NCI-H446 (cell line): ENCODE measurements at places on chromosomes 4 and X.

DNA sequence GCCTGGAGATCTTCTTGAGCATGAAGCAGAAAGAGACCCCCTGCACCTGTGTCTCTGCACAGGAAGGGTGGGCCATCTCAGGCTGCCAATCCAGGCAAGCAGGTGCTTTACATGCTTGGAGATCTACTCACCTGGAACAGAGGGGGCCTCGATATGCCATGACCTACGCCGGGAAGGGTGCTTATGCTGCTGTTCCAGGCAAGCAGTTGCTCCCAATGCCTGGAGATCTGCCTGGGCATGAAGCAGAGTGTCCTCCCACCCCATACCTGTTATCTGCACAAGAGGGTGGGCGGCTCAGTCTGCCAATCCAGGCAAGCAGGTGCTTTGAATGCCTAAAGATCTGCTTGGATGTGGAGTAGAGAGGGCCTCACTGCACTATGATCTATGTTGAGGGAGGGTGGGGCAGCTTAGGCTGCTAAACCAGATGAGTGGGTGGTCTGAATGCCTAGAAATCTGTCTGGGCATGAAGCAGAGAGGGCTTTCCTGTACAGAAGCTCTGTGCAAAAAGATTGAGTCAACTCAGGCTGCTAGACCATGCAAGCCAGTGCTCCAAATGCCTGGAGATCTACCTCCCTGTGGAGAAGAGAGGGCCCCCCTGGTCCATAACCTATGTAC, 104.5 kb upstream of the QRFPR start:
- DNase-seq, result no peak

- no peak for DNase-seq
Observed at GRCh38 chr4:6688879-6689505, 4.7 kb upstream of the S100P start.

- DNase-seq, result no peak
Observed at GRCh38 chrX:16993791-16994318, 47.4 kb downstream of the REPS2 start.

GRCh38 chr4:76194325-76194724, 19.3 kb downstream of the SCARB2 start:
- no peak for DNase-seq

DNA sequence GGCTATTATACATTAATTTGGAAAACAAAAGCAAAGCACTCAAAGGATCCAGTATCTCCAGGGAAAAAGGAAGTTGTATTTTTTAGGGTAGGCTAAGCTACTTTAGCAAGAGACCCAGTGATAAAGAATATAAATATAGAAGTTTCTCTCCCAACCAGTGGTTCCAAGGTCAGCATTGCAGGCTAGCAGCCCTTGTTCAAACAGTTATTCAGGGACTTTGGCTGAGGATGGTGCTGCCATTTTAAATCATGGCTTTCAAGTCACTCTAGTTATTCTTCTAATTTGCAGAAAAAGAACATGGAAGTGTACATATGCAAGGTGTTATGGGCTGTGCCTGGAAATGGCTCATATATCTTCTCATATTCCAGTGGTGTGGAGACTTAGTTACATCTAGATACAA, 9.3 kb downstream of the SCOC start:
- no peak for DNase-seq

GRCh38 chr4:61149278-61149677, 50.8 kb upstream of the ADGRL3 start:
- DNase-seq, result no peak

- no peak for DNase-seq
Observed at GRCh38 chrX:118551426-118551825, 55.8 kb downstream of the DOCK11 start.

DNA sequence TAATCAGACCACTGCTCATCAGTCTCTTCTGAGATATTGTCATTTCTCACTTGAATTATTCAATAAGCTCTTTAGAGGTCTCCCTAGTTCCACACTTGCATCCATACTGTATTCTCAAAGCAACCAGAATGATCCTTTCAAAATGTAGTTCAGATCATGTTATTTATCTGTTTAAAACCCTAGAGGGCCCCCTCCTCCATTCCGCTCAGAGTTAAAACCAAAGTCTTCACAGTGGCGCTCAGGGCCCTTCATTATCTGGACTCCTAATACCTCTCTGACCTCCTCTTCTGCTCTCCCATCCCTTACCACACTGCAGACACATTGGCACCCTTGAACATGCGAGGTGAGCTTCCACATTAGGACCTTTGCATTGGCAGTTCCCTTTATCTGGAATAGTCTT, 32.7 kb upstream of the HPGDS start:
- DNase-seq, result no peak

DNA sequence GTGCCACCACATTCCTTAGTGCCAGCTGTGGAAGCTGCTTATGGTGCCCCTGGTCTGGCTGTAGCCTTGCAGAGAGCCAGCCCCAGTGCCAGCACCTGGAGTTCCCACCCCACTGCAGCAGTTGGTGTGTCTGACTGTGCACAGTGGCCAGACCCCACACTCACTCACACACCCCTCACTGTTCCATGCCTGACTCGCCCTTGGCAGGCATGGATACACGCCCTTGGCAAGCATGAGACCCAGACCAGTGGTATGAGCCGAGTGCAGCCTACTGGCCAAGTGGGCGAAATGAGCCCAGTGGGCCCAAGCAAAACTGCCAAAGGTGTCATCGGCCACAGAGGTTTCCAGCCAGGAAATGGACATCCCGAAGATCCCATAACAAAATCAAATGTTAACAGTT, 27.4 kb downstream of the NAA11 start:
- no peak for DNase-seq

GRCh38 chrX:38807873-38808272, 6.6 kb downstream of the MID1IP1 start:
- no peak for DNase-seq

- DNase-seq, result no peak
Observed at GRCh38 chr4:184699941-184700340, 34.0 kb downstream of the CENPU start.

DNA sequence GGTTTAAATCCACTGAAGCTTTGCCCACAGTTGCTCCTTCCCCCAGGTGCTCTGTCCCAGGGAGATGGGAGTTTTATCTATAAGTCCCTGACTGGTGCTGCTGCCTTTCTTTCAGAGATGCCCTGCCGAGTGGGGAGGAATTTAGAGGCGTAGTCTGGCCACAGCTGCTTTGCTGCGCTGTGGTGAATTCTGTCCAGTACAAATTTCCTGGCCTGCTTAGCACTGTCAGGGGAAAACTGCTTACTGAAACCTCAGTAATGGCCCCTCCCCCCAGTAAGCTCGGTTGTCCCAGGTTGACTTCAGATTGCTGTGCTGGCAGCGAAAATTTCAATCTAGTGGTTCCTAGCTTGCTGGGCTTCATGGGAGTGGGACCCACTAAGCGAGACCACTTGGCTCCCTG, 40.1 kb downstream of the UGT2B17 start:
- no peak for DNase-seq

- DNase-seq, result no peak
Observed at GRCh38 chrX:49761481-49761880, 65.7 kb upstream of the PAGE1 start.

- DNase-seq, result no peak
Observed at GRCh38 chr4:122710434-122711308, 21.8 kb upstream of the BBS12 start.

- DNase-seq, result no peak
Observed at GRCh38 chr4:56799161-56799759, 22.2 kb downstream of the SPINK2 start.

- no peak for DNase-seq
Observed at GRCh38 chr4:109410776-109411175, 22.8 kb upstream of the SEC24B start.

DNA sequence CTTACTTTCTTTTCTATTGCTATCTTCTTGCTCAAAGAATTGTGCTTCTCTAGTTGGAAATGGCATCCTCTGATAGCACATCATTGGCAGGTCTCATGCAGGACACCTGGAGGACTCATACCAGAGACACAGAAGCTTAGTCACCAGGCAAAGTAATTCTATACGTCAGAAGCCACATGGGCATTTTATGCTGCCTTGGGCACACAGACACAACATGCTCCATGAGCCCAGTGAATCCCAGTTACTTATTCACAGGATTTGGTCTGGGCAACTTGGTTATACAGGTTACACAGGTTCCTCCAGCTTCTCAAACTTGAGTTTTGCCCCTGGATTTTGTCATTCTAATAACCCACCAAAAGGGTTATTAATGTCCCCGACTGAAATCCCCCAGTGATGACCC, 7.1 kb downstream of the RASSF6 start:
- no peak for DNase-seq

DNA sequence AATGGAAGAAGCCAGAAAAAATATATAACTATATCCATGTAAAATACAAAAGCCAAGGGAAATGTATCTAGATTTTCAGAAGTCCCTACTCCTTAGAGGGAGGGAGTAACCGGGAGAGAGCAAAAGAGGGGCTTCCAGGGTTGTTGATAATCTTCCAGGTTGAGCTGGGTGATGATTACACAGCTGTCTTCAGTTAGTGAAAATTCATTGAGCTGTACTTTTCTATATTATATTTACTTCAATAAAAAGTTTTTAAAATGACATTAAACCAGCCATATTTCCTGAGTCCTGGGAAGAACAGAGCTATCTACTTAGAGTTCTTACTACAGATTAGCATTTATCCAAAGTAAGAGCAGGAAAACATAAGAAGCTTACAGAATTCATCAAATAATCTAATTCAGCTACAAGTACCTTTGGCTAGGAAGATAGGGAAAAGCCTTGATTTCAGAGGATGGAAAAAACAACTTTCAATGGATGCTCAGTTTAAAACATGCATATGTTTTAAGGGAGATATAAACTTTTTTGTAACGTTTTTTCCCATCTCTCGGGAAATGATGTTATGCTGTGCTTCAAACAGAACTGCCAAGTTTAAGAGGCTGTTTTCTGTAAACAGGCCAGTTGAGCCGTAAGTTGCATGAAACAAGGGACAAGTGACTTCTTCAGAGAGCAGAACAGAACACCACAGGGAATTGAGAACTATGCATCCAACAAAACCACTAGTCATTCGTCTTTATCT, 204.6 kb downstream of the SCFD2 start:
- DNase-seq, result no peak

- peak; percentile 70 for DNase-seq
Observed at GRCh38 chr4:98630737-98631454, 27.5 kb downstream of the TSPAN5 start.

DNA sequence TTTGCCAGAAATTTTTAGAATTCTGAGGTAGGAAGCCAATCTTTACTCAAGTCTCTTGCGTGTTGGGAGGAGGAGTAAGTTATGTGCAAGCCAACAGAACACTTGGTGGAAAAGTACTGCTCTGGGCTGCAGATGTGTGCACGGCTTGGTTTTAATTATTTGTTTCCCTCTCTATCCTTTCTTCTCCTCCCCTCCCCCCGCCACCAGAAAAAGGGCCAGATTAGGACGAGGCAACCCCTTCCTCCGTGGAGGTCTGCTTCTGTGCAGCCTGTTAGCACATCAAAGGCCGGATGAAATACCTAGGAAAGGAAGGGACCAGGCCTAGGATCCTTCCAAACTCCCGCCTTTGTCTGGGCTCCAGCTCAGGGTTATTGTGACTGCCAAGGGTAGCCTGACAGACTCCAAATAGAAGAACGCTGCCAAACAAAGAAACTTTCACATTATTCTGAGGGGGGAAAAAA, 1.0 kb upstream of the PGRMC1 start:
- DNase-seq, result peak; percentile 35

GRCh38 chrX:22969411-22969810, 30.3 kb upstream of the DDX53 start:
- no peak for DNase-seq

DNA sequence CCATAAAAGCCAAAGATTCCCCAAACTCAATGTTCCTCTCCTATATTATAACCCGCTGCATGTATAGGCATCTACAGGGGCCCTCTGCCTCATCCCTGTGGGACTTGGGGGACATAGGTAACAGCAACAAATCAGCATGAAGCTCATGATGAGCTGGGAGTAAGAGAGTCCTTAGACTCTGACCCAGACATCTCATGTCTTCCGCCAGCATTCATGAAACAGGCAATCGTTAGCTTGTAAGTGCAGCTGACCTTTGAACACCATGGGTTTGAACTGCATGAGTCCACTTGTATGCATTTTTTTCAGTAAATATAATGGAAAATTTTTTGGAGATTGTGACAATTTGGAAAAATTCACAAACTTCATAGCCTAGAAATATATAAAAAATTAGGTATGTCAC, 10.4 kb upstream of the SCOC start:
- DNase-seq, result no peak

DNA sequence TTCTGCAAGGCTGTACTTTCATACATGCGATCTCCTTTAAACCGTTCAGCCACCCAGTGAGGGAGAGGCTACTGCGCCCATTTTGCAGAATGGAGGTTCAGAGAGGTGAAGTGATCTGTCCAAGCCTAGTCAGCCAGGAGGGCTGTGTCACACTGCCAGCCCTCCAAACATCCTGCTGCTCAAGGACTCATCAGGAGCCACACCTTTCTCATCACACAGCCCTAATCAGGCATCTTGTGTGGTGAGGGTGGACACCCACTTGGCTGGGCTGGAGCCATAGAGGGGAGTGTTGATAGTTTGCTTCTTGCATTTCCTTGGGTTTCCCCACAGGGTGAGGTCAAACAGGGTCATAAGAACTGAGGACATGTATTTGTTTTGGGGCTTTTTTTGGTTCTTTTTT, 5.4 kb upstream of the CXCR3 start:
- DNase-seq, result no peak

DNA sequence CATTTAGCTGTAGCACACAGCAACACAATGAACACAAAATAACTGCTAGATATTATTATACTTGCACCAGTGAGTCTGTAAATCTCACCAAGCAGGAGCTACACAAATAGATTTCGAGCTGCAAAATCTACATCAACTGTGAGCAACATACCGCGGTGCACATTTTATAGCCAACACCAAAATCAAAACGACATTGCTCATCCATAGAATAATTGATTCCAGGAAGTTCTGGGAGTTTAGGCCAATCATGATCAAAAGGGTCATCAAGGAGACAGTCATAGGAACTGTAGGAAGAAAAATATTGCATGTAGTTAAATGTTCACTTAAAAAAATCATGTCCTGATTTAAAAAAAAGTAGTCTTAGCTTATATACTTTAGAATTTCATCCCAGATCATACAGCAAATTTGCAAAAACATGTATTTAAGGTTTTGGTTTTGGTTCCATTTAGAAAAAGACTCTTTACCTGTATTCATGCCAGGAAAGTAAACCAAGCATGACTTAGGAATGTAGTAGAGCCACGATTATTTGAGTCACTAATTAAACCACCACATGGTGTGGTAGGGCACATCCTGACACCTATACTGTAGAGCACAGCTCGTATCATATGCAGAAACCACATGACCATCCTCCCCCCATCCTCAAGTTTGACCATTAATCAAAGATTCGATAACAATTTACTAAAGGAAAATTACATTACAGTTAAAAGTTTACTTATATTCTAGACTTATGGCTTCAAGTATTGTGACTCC, 250.4 kb downstream of the ADAMTS3 start:
- DNase-seq, result no peak

DNA sequence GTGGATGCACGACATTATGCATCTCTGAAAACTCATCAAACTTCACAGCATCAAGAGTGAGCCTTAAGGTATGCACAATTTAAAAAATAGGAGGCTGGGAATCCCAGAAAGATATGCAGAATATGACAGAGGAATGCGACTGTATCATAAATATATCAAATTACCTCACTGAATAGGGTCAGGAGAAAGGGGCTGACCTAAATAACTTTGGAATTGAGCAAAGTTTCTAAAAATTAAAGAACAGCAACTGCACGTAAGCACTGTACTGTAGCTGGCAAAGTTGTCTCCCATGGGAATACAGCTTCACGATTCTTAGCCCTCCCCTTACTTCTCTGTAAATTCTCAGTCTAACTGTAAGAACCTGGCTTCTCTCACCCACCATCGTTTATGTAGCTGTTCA, 397.4 kb upstream of the ZFP42 start:
- no peak for DNase-seq

- DNase-seq, result peak; percentile 10
Observed at GRCh38 chr4:72604324-72604723, 35.3 kb upstream of the ADAMTS3 start.
